Mucosa of descending colon (tissue), 3 donors: ENCODE measurements at places on chromosomes 11 and 22. TPM values are rescaled to one million over a fixed set of nuclear protein-coding genes. Genes with fewer than 3 reads are reported as not detected.

The TH gene
- total RNA-seq, result not detected

The TRPM5 gene
- total RNA-seq, result 3.7 TPM

- DNase-seq, result no peak
Observed at GRCh38 chr22:45216133-45217003, 24.3 kb downstream of the KIAA0930 start.

DNA sequence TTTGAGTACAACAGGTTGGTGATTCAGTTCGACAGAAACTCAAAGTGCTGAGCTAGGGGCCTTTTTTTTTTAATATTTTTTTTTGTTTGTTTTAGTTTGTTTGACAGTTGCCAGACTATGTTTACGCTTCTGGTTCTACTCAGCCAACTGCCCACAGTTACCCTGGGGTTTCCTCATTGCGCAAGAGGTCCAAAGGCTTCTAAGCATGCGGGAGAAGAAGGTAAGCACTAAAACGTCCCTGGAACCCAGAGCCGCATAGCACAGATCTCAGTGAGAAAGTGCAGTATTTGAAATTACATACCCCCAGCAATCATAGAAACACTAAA lies 649 bp downstream of the PRRG4 start:
- DNase-seq, result no peak

- no peak for DNase-seq
Observed at GRCh38 chr11:35624316-35624715, 6.1 kb downstream of the FJX1 start.

- DNase-seq, result no peak
Observed at GRCh38 chr22:20012741-20013331, 3.8 kb downstream of the ARVCF start.

DNA sequence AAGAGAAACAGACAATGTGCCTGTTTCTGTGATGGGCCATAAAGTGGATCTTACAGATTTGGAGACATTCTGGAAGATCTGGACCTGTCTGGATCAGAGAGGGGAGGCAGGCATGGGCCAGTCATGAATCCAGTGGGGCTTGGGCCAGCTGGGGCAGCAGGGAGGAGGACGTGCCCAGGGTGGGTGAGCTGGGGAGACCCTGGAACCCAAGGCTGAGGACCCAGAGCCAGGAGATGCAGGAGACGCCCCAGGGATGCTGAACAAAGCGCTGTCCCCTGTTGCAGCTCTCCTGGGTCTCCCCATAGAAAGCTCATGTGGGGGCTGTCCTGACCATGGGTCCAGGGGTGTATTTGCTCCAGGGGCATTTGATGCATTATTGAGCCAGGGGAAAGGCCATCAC lies 1.5 kb upstream of the APOBEC3A start:
- no peak for DNase-seq

- DNase-seq, result no peak
Observed at GRCh38 chr11:61134801-61135257, 26.4 kb downstream of the VPS37C start.

GRCh38 chr11:59666969-59667368 lies 1.9 kb downstream of the PATL1 start:
- no peak for DNase-seq

- peak; percentile 64 for DNase-seq
Observed at GRCh38 chr11:62449451-62449851, 30.6 kb downstream of the SCGB1A1 start.

The KRTAP5-7 gene
- not detected for total RNA-seq

The PIK3IP1 gene
- total RNA-seq, result 17.1 TPM

DNA sequence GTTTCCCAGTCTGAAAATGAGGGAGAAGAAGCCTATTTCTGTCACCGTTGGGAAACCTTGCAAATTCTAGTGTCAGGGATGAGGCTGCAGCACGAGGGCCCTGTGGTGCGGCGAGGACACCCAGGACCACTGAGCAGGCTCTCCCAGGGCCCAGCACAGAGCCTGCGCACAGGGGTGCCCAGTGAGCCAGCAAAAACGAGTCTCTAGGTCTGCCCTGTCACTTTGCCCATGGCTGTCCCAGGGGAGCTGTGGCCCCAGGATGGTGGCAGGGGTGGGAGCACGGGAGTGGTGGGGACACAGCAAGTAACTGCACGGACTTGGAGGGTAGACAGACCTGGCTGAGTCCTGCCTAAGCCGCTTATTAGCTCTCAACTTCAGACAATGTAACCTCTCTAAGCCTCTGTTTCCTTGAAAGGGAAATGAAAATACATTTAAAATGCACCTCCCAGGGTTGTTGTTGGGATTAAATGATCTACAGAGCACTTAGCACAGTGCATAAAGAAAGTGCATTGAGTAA lies 44.2 kb downstream of the DSCAML1 start:
- DNase-seq, result no peak

DNA sequence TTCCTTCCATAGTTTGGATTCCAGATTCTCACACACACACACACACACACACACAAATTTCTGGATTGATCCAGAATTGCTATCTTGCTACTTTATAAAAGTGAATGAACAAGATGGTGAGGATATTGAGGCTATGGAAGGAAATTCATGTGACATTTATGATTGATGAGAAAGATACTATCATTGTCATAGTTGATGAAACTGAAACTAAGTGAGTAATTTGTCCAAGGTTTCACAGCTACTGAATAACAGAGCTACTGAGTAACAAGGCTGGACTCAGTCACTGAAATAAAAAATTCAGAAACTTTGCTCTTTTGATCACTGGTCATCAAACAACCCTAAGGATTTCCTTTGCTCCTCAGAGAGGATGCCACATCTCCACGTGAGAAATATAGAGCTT lies 16.2 kb downstream of the OR5D16 start:
- DNase-seq, result no peak

The ARL14EP gene
- total RNA-seq, result 14.7 TPM

DNA sequence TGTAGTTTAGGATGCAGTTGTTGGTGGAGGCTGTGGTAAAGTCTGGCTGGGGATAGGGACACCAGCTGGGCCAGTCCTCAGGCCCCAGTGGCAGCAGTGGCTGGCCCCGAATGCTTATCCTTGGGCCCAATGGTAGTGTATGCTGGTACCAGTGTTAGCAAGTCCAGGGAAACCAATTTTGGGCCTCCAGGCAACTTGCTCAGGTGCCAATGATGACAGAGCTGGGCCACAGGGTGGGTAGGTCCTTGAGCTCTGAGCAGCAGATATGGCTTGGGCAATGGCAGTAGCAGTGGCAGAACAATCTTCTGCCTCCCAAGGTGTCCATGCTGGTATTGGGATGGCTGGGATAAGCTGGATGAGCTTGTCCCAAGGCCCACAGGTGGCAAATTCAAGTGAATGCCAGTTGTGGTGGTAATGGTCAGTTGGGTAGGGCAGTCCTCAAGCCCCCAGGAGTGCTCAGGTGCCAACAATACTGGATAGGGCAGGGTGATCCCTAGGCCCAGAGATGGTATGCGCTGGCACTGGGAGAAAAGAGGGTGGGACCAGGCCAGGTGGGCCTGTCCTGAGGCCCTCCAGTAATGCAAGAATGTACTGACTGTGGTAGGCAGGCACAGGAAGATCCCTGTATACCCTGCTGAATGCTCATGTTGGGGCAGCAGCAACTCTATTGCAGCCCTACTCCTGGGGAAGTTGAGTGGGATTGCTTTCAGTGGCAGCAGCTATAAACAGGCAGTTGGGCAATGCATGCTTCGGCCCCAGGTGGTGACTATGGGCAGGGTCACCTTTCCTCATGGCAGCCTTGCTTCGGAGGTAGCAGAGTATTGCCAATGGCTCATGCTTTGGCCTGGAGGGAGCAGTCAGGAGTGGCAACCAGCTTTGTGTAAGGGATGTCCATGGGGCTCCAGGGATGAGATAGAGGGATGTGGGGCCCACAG lies 54.7 kb downstream of the KCNQ1OT1 start:
- DNase-seq, result no peak

DNA sequence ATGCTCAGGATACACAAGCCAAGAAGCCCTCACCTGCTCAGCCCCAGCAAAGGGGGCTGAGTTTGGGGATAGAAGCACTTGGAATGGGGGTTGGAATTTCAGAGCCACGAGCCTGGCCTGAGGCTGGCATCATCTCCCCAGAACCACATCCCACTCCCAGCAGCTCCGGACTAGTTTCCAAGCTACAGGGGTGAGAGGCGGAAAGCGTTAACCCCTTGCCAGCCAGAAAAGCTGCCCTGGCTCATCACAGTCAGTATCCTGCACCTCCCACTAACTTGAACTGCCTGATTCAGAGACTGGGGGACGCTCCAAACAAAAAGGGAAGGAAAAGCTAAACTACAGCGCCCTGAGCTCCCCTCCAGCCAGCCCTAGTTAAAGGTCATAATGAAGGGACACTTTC lies 19.0 kb upstream of the CHST1 start:
- DNase-seq, result no peak
